Activated CD8-positive, alpha-beta memory T cell treated with anti-CD3 and anti-CD28 coated beads for 1 hour (primary cell): ENCODE measurements at places on chromosomes 11 and 22.

- no peak for DNase-seq
Observed at GRCh38 chr11:116697011-116697410, 75.8 kb downstream of the BUD13 start.

DNA sequence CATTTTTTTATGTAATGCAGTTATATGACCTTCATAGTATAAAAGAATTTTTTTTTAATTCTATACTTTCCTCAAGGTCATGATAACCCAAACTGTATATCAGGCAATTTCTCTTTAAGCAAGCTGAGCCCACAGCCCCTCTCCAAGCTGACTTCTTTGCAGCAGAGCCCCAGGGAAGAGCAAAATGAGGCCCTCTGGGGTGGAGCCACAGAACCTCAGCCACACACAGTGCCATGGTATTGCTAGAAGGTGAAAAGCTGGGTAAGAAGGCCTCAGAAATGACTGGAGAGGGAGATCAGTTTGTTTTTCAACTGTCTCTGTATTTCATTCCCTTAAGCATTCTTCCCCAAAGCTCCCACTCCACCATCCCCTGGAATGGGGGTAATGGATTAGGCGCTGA is 108.8 kb downstream of the PLEKHA7 start:
- DNase-seq: no peak

DNA sequence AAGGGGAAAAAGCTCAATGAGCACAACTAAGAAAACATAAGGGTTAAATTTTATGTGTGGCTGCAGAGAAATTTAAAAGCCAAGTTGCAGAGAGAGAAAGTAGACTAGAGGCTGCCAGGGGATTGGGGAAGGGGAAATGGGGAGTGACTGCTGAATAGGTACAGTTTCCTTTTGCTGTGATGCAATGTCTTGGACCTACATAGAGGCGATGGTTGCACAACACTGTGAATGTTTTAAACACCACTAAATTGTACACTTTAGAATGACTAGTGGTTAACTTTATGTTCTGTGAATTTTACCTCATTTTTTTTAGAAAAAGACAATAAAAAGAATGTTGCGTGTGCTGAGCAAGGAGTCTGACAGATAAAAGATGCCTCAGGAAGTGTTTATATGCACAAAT is 36.5 kb downstream of the TENM4 start:
- DNase-seq: no peak

DNA sequence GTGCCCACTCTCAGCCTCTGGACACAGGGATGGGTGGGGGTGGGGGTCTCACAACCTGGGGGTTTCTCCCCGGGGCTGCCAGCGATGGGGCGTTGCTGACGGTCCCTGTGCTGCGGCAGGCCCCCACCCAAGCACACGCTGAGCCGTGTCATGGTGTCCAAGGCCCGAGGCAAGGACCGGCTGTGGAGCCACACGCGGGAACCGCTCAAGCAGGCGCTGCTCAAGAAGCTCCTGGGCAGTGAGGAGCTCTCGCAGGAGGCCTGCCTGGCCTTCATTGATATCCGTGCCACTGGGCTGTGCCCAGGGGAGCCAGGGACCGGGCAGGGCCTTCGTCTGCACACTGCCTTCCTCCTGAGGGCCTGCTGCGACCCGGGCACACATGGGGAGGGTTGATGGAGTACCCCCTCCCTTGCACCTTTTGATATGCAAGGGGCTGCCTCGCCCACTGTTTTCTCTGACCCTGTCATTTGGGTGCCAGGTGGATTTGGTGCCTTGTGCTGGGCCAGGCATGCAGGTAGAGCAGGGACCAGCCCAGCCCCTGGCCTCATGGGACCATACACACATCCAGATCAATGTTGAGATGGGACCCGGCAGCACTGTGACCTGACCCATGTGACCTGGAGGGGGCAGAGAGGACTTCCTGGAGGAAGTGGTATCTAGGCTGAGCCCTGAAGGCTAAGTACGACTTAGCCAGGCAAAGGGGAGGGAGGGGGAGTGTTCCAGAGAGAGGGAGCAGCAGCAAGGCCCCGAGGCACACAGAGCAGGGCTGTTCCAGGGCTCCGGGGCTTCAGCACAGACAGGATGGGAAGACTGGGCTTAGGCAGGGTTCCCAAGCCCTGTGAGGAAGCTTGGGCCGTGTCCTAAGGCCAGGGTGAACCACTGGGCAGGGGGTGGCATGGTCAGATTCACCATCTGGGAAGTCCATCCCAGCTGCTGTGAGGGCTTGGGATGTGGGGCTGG is 75.2 kb downstream of the MYO7A start:
- DNase-seq: no peak

- peak; percentile 82 for DNase-seq
Observed at GRCh38 chr11:47373876-47374719, 4.2 kb downstream of the SPI1 start.

GRCh38 chr11:132402071-132402684 is 1031.8 kb downstream of the NTM start:
- DNase-seq: no peak

DNA sequence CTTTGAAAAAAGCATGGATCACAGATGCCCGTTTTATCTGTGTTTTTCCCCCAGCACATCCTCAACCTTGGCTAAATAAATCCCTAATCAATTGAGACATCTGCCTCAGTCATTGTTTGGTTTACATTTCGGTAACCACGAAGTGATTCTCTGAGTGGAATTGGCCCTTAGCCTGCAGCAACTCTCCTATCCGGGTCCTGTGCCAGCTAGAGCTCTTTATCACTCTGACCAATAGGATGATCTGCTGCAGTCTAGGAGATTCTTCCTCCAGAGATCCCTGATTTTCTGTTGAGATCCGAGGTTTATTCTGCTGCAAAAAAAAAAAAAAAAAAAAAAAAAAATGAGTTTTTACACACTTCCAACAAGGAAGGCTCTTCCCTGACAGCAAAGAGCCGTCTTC is 137.3 kb downstream of the KCNA4 start:
- no peak for DNase-seq

DNA sequence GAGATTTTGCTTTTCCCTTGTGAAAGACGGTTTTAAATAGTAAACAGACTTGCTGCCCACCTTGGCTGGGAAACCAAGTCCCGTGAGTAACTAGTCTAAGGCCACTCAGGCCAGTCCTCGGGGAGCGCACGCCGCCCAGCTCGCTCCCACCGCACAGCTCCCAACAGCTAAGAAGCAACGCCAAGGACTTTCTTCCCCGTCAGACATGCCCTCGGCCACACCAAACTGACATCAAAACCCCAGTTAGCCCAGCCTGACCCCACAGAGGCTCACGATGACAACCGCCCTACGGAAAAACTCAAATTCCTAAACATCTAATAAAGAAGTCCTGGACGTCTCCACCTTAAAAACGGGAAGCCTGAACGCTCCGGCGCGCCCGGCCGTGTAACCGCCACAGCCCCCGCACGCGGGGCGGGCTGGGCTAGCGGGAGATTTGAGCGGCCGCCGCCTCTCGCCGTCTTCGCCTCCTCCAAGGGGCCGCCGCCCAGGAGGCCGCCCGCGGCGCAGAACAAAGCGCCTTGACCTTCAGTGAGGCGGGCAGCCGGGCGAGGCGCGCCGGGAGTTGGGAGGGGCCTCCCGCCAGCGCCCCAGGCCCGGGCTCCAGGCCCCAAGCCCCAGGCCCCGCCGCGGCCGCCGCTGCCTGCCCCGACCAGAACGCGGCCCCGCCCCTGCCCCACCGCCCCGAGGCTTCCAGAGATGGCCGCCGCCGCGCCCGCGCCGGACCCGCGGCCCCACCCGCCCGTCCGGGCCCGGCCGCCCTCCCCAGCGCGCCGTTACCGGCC is 486 bp downstream of the NAP1L4 start:
- no peak for DNase-seq
